ENCODE measurements at places on chromosomes 12 and 14.

DNA sequence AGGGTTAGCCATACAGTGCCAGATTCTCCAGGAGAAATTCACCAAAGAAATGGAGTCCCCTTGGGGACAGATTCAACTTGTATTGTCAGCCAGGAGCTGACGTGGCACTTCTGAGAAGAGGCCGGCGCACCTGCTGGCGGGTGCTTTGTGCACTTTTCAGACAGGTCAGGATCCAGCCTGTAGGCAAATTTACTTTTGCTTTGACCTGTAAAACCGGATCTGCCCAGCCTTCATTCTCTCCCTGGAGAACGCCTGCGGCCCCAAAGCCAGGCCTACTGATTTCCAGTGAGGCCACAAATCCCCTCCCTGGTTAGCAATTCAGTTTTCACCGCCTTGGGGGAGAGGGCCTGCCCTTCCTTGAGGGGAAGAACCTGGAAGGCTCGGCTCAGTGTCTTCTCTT lies 17.4 kb downstream of the P2RX4 start:
- DNase-seq, result no peak

DNA sequence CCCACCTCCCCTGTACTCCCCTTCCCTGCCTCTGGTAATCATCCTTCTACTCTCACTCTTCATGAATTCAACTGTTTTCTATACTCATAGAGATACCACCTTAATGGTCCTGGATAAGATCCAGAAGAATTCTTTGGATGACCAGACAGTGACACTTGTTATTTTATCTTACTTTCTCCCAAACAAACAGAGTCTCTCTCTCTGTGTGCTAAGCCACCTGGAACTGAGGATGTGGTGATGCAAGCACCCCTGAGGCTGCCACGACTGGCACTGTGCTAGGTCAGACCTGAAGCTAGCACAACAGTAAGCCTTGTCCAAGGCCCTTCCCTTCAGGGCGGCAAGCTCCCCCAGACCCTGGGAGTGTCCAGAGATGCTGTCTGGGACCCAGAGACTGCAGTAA lies 250.2 kb downstream of the C12orf50 start:
- DNase-seq, result no peak

DNA sequence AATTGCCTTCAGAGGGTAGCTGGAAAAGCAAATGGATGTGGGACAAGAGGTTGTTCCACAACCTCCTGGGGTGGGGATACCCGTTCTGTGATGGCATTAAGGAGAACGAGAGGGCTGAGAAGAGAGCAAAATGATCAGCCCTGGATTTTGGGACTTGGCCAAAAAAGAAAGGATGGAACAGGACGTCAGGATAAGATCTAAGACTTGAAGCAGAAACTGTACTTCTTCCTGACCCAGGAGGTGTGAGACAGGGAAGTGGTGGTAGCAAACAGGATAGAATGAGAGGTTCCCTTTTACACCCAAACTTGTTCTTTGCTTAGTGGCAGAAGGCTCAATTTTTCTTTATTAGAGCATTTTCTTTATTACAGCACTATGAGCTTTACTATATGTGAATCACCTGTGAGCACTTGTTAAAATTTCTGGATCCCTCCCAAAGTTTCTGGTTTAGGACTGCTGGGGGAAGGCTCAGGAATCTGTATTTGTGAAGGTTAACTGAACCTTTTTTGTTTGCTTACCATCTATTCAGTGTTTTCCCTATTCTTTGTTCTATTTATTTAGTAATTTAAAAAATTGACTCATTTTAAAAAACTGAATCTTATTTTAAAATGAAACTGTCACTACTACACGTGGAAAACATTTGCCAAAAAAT lies 59.2 kb downstream of the ERC1 start:
- DNase-seq, result no peak

GRCh38 chr14:77337880-77338279 lies 17.0 kb downstream of the GSTZ1 start:
- no peak for DNase-seq

DNA sequence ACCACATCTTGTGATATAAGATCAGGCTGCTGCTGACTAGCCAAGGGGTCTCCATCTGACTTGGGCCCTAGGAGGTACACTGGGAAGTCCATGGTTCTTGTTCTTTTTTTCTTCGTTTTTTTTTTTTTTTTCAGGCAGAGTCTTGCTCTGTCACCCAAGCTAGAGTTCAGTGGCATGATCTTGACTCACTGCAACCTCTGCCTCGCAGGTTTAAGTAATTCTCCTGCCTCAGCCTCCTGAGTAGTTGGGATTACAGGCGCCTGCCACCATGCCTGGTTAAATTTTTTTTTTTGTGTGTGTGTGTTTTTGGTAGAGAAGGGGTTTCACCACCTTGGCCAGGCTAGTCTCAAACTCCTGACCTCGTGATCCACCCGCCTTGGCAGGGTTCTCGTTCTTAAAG lies 178.2 kb downstream of the RMST start:
- no peak for DNase-seq

DNA sequence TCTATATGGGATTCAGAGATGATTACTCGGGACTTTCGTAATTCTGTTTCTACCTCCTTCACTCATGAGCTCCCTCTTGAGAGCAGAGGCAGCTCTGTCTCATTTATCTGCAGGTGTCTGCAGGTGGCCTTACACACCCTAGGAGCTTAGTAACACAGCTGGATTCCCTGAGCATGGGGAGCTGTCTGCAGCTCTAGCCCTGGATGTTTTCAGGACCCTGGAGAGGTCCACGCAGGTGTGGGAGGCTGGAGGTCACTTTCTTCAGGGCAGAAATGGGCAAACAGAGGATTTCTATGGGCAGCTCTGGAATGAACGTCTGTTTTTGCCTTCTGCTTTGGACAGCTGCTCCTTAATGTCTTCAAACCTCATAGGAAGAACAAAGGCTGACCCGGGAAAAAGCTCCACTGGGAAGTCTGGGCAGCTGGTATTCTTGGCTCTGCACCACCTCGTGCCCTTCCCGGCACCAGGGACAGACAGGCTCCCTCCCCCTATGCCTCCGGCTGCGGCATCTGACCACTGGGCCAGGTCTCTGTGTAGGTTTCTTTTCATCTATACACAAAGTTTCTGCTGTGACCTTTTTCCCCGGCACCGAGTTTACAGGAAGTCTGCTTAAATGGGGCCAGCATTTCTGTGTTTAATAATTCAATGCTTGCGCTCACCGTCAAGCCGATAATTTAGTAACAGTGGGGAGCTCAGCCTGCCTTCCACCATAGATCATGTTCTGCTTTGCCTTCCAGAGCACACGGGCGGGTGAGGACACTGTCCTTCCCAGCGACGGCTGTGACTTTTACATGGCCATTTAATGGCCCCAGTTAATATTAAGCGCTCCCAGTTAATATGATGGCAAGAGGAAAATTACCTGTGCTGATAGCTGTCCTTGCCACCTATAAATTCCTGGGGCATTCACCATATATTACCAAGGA lies 320.2 kb upstream of the SFSWAP start:
- no peak for DNase-seq

DNA sequence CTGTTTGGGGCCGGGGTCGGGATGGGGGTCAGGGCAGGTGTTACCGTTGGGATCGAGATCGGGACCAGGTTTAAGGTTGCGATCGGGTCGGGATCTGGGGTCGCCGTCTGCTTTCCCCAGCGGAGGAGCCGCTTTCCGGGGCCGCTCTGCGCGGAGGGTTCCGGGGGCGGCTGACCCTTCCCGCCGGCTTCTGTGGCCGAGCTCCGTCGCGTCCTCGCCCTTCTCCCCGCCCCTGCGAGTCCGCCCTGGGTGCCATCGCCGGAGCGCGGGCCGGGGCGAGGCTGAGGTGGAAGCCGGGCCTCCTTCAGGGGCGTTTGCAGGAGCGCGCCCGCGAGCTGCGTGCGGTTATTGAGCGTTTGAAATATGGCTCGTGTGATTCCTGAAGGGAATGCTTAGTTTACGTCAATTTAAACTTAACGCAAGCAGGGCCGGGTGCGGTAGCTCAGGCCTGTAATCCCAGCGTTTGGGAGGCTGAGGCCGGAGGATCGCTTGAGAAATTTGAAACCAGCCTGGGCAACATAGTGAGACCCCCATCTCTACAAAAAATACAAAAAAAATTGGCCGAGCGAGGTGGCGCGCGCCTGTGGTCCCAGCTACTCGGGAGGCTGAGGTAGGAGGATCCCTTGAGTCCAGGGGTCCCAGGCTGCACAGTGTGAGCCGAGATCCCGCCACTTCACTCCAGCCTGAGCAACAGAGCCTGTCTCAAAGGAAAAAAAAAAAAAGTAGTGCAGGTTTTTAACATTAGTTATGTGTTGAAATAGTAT lies 620 bp downstream of the PGAM5 start:
- no peak for DNase-seq

GRCh38 chr14:50542941-50543418 lies 10.6 kb upstream of the MAP4K5 start:
- peak; percentile 4 for DNase-seq

DNA sequence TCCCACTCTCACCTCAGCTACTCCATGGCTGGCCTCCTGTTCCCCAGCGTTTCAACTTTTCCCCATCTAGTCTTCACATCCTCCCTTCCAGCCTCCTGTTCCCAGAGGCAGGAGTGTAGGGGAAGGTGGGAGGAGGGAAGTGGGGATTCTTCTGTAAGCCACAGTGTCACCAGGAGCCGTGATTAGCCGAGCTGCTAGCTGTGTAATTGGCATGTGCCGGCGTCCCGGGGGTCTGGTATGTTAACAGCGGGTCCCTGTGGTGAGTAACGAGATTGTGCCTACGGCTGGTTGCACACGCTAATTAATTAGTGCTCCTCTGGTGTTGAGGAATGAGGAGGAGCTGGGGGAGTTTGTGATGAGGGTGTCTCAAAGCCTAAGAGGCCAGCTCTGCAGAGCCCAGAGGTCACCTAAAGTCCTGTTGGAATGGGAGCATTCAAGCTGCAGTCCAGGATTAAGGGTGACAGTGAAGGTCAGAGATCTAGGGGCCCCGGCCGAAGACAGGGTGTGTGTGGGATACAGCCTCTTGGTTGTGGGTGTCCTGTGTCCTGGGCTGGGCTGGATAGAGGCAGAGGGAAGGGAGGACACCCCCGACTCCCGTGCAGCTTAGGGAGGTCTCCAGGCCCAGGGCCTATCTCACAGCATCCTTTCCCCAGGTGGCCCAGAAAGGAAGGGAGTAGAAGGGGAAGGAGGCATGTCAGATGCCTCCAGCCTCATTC lies 10.0 kb upstream of the CALCOCO1 start:
- no peak for DNase-seq

All from stimulated activated CD4-positive, alpha-beta T cell treated with anti-CD3 and anti-CD28 coated beads, Interleukin-1b, Interleukin-23, amount 100 ng/mL, for 24 hours (primary cell).